GM18507 (cell line): ENCODE measurements at places on chromosomes 4 and X.

DNA sequence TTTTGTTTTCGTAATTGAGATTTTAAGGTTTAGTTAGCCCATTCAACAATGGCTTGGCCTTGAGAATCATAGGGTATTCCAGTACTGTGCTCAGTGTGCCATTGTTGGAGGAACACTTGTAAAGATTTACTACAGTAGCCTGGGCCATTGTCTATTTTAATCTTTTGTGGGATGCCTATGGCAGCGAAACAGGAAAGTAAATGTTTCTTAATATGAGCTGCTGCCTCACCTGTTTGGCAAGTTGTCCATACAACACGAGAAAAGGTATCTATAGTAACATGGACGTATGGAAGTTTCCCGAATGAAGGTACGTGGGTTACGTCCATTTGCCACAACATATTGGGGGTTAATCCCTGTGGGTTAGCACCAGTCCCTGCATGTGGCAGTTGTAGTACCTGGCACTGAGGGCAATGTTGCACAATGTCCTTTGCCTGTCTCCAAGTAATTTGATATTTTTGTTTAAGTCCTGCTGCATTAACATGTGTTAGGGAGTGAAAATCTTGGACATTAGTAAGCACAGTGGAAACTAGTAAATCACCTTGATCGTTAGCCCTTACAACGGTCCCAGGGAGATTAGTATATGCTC, 38.6 kb upstream of the AADAT start:
- DNase-seq: no peak

- DNase-seq: no peak
Measured at GRCh38 chr4:76779740-76780459, 118.0 kb downstream of the SOWAHB start.

DNA sequence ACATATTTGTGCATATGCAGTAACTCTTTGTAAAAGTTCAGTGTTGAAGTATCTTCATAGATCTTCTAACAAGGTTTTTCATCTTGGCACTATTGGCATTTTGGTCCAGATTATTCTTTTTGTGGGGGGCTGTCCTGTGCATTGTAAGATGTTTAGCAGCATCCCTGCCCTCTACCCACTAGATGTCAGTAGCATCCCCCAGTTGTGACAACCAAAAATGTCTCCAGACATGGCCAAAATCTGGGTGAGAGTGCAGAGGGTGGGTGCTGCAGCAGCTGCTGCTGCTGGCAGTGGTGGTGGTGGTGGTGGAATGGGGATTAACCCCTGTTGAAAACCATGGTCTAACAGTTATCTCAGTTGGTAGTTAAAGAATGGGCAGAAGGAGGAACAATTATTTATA, 370.0 kb downstream of the GPAT3 start:
- no peak for DNase-seq

- DNase-seq: no peak
Measured at GRCh38 chr4:110289601-110290100, 91.2 kb upstream of the ELOVL6 start.

DNA sequence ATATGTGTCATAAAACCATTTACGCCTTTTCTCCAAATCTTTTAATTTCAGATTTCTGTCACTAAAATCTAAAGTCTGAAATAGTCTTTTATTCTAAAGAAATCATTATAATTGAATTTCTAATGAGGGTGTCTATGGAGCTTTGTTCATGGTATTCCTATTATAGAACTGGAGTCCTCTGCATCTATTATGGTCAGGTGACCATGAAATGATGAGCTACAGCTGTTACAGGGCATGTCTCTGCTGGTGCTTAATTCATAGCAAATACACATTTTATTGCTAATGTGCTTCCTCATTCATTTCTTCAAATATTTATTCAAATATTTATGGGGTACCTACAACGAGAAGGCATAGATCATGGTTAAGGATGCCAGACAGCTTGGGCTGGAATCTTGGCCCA, 126.1 kb downstream of the NAA11 start:
- DNase-seq: no peak

- peak; percentile 2 for DNase-seq
Measured at GRCh38 chr4:149914119-149915115, 98.8 kb upstream of the IQCM start.

- DNase-seq: no peak
Measured at GRCh38 chrX:113287761-113288160, 447.1 kb upstream of the AMOT start.

DNA sequence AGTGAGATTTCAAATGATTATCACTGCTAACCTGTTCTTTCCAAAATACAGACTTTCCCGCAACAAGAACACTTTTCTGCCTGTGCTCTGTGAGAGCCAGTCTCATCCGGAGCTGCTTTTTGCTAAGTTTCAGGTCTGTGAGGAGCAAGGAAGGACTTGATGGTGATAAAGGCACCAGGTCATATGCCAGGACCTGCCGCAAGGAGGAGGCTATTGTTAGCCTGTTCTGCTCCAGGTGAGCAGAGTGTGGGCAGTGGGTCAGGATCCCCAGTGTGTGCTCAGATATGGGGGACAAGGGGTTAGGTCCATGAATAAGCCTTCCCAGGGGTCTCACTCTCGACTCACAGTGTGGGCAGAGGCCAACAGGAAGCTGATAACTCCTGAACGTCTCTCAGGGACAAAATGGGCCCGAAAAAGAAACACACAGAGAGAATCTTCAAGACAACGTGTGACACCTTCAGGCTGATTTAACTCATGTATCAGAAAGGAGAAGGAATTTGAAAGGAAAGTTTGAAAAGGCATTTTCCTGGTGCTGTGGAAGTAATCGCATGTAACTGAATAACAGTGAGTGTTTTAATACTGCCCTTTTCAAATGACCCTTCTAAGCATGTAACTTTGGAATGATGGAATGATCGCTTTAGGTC, 57.7 kb upstream of the PDLIM3 start:
- DNase-seq: no peak

GRCh38 chrX:73262991-73263390, 48.3 kb upstream of the NAP1L2 start:
- no peak for DNase-seq

GRCh38 chr4:41296995-41297394, 40.3 kb downstream of the UCHL1 start:
- no peak for DNase-seq

DNA sequence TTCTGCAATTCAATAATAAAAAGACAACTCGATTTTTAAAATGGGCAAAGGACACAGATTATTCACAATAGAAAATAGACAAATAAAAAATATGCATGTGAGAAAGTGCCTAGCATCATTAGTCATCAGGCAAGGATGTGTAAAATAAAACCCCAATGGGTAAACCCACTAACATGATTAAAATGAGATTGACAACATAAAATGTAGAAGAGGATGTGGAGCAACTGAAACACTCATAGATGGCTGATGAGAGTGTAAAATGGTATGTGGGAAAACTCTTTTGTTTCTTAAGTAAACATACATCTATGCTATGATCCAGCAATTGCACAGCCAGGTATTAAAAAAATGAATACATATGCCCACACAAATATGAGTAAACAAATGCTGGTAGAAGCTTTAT, 177.6 kb downstream of the IQCM start:
- DNase-seq: no peak

GRCh38 chr4:164224871-164225270, 529.1 kb upstream of the SMIM31 start:
- DNase-seq: no peak

DNA sequence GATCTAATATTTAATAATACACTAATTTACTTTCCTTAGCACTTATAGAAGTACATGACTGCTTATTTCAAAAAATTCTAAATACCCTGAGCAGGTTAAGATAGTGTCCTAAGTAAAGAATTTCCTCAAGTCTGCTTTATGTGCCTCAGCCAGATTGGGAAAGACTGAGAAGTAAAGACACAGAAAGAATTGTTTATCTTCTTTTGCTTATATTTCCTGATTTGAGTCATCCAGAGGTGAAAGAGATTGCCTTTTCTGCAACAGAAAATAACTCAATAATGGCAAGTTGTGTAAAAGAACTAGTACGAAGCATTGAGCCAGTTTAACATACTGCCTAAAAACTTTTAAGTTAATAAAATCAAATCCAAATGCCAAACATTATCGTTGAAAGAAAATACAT, 45.0 kb downstream of the NAF1 start:
- DNase-seq: no peak

- DNase-seq: no peak
Measured at GRCh38 chr4:37002625-37003024, 241.9 kb upstream of the NWD2 start.

DNA sequence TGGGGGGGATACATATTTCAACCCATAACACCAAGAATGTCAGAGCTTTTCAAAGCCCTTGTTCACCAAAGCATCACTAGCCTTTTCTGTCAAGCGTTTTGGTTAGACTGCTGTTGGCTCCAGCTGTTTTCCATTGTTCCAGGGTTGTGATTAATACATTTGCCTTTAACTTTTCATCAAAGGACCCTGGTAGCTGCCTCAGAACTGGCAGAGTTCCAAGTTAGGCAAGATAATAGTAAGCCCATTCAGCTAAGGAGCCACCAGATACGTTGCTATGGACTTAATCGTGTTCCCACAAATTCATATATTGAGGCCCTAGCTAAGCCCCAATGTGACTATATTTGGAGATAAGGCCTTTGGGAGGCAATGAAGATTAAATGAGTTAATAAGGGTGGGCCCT, 37.1 kb downstream of the ENOPH1 start:
- no peak for DNase-seq

DNA sequence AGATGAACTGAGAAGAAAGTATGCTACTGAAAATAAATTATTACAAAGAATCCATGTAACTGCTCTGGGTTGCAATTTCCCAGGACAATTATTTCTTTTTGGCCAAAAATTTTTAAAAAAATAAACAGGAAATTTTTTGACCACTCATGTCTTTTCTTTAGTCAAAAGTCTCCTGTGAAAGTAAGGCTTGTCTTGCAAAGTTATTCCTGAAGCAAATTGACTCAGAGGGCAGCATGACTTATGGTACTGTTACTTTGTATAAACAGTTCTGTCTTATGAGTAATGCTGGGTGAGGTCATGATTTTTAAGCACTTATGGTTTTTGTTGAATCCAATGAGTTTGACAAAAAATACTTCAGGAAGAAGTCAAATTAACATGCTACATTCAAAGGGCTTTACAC, 292.8 kb upstream of the ARSJ start:
- no peak for DNase-seq

- no peak for DNase-seq
Measured at GRCh38 chr4:105276361-105277104, 129.9 kb downstream of the TET2 start.

GRCh38 chrX:46545111-46546005, at the start of gene ZNF674:
TSS of gene ZNF674 (minus strand) at chrX:46545421. CDS start at chrX:46542087, 3,334 bp downstream.
- DNase-seq: peak; percentile 69

DNA sequence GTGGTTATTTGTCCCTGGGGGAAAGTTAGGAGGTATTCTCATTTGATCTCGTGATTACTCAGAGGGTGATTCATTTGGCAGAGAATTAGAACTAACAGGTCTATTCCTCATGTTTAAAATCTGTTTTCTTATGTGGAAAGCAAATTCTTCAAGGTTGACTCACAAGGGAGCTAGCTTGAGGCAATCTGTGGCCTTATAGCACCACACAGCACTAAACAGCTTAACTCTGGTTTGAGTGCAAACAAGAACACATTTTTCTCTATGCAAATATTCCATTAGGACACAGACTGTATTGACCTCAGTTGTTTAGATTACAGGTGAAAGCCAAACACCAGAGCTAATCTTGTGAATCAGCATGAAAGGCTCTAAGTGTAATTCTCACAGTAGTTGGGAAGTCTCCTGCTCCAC, 694.4 kb upstream of the POU3F4 start:
- no peak for DNase-seq

DNA sequence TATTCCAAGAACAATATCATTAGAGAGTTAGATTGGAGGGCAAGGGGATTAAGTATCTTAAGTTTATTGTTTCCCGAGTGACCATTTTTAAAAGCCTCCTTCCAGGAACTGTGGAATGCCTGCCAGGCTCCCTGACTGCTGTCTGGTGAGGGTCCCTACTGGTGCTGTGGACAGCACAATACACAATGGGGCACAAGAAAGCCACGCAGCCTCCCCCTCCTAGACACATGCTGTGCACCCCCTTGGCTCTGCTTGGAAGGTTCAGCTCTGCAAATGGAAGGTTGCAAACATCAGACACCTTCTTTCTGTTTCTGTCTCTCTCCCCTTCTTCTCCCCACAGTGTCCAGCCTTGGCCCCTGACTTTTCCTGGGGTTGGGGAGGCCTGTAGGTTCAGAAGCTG, 153.2 kb downstream of the SHROOM3 start:
- no peak for DNase-seq

DNA sequence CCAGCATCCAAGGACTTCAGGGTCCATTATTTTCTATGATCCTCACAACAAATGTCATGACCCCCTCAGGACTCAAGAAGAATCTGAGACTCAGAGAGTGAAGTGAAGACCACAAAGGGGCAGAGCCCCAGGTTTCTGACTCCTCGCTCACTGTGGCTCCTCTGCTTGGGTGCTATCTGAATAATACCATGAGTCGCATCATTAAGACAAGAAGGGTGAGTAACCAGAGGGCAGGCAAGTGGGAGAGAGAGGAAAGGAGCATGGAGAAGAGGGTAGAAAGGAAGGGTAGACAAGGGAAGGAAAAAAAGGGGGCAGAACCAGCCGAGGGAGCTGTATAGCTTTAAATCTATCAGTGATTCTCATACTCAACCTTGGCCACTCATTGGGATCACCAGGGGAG, 15.5 kb upstream of the HSD17B10 start:
- DNase-seq: no peak

DNA sequence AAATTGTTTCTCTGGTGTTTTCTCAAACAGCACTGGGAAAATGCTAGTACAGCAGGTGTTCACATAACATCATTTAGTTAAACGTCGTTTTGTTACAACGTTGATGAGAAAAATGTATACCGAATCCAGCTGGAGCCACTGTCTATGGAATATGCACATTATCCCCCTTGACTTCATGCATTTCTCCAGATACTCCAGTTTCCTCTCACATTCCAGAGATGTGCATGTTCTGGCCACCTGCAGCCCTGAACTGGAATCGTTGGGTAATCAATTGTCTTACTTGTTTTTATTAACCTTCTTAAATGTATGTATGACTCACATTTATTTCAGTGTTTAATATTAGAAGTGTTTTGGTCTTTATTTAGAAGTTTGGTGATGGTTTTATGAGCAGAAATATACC, 18.4 kb upstream of the ODAM start:
- no peak for DNase-seq

- DNase-seq: no peak
Measured at GRCh38 chr4:16992566-16993225, 94.3 kb upstream of the LDB2 start.

- DNase-seq: no peak
Measured at GRCh38 chrX:9794495-9794894, 8.3 kb downstream of the SHROOM2 start.

DNA sequence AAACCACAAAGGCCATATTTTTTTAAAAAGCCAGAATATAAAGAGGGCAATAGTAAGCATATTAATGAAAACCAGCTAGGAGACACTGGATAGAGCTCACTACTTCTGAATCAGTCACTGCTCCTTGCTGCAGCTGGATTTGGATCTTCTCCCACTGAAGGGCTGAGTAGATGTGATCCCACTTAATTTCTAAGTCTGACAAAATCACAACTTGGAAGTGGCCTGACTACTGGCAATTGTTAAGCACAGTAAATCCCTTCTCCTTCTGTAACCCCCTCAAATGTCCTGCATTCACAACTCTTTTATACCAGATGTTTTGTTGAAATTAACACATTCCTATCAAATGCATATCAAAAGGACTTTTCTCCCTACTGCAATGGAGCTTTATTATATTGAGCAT, 72.9 kb downstream of the AMMECR1 start:
- DNase-seq: no peak
